Dorsolateral prefrontal cortex (tissue), 122 donors: ENCODE measurements at places on chromosomes 7 and 10.

GRCh38 chr10:15719899-15720634, at the start of gene ITGA8:
Gene ITGA8 (minus strand): TSS chr10:15719922. CDS start chr10:15719771, 151 bp downstream.
- no peak for DNase-seq

DNA sequence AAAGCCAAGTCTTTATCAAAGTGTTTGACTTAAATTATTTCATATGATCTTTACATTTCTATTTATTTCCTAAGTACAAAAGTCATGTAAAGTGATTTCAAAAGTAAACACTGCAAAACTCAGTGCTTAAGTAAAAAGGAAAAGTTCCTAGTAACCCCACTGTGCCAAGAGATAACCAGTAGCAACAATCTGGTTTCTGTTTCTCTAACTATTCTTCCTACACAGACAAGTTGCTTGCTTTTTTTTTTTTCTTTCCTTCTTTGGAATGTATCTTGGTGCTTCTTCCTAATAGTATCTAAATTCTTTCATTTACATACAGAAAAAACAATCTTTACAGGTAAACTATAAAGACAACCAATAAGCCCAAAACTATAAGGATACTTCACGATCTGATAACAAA, 3.1 kb downstream of the JCAD start:
- DNase-seq, result no peak

DNA sequence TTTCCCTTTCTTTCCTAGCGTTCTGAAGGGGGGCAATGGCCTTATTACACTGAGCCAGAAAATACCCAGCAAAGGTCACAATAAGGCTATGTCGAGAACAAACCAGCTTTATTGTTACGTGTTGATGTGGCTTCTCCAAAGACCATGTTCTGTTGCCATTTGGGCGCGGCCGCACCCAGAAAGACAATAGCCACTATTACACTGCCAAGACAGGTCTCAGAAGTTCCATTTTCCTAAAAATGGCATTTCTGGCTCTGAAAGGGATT, 77.8 kb downstream of the PROSER2 start:
- no peak for DNase-seq

- no peak for DNase-seq
These were observed 1187.8 kb downstream of the CNTNAP2 start for GRCh38 chr7:147304376-147304775.

DNA sequence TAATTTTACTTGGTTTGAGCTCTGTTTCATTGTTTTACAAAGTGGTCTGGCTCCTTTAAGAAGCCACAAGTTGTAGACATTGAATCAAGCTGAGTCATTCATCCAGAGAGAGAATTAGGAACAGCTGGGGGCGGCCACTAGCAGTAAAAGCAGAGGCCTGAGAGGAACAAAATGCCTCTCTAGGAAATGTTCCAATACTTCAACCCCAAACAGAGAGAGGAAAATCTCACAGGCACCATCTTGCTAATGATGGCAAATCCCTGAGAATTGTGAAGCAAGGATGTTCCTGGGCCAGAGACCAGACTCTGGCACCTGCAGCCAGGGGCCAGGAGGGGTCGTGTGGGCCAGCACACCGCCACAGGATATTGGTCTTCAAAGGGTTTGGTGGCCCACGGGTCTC, 26.5 kb upstream of the TRIL start:
- no peak for DNase-seq

GRCh38 chr10:70769121-70769520, 16.1 kb downstream of the TBATA start:
- DNase-seq, result no peak

GRCh38 chr10:98259606-98260315, 8.2 kb downstream of the LOXL4 start:
- DNase-seq, result no peak

GRCh38 chr10:129334266-129334665, 132.8 kb upstream of the MGMT start:
- DNase-seq, result no peak

DNA sequence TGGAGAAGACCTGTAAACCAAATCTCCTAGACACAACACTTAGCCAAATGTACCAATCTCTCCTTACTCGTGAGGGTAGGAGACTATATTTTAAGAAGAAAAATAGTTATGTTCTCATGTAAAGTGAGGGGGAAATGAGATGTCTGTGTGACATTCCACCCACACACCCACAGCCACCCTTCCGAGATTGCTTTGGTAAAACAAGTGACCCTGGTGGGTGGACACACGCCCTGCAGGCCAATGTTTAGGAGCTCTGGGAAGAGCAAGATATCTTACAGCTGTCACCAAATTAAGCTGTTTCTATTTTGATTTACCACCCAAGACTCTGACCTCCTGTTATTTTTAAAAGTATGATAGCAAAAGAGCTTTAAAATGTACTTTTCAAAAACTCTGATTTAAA, 147.2 kb upstream of the PFKP start:
- no peak for DNase-seq

DNA sequence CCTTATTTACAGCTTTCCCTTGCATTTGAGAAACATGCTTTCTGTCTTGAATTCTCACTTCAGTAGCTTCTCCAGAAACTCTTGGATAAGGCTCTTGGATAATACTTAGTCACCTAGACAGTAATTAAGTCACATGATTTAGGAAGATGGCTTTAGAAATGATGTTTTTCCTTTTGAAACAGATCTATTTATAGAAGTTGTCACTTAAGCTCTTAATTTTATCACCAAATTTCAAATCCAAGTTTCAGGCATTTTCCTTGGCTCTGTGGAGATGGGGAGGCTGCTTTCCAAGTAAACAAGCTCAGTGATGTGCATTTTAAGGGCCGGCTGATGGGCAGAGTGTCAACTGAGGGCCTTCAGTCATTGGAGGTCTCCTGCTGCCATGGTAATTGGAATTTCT, 130.3 kb downstream of the SRI start:
- no peak for DNase-seq

DNA sequence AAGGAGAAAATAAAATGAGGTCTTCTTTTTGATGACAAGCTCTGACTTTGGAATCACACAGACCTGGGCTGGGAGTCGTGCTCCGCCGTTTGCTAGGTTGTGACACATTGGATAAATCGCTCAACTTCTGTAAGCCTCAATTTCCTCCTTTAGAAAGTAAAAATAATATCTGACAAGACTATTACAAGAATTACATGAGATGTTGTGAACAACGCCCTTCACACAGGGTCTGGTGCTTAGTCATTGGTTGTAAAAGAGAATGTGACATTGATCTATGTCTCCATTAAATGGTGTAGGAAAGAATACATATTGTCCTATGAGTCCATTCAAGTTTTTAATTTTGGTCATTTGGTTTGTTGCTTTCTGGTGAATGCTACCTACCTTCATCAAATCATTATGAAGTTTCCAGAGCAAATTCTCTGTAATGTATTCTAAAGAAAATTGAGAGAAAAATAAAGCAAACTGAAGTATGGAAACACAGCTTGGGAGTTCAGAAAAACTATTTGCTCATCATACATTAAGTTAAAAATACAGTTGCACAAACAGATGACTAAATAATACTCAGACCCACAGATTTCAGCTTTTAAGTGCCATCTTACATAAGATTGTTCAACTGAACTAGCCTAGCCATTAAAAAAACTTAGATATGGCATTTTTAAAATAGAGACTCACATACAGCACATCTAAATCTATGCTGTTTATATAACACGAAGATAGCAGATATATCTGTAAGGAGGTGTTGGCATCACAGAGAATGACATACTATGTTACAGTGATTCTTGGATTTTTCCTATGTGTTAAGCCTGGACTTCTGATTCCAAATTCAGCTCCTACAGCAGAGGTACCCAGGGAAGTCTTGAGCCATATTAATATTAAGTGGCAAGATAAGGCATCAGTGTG, 12.3 kb upstream of the ADRB1 start:
- DNase-seq, result no peak

GRCh38 chr10:8054244-8054493, 319 bp upstream of the GATA3 start:
- DNase-seq, result peak; percentile 32

GRCh38 chr7:4737300-4737699, 38.1 kb upstream of the AP5Z1 start:
- DNase-seq, result no peak

- no peak for DNase-seq
These were observed 154.6 kb downstream of the EBF3 start for GRCh38 chr10:129809431-129809830.

DNA sequence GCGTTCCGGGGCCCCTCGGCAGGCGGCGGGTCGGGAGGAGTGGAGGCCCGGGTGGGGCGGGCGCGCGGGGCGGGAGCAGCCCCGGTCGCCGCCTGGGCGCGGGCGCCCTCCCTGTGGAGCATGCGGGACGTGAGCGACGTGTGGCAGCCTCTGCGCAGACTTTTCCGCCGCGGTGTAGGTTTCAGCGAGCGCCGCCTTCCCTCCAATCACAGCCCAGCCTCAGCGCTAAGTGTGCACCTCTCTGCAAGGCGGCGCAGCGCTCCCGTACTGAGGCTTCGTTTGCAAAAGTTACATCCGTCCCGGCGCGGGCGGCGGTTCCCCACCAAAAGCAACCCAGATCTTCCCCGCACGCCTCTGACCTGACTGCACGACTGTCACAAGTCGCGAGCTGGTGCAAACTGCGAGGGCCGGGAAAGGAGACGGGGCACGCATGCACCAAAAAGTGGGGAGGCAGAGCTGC, 1.2 kb upstream of the PFKFB3 start:
- DNase-seq, result peak; percentile 89

- no peak for DNase-seq
These were observed 95.4 kb upstream of the AFAP1L2 start for GRCh38 chr10:114499630-114500190.

GRCh38 chr7:107173191-107173590, 4.4 kb downstream of the HBP1 start:
- no peak for DNase-seq

- no peak for DNase-seq
These were observed 61.6 kb downstream of the NPSR1 start for GRCh38 chr7:34719636-34720035.

- DNase-seq, result no peak
These were observed 45.3 kb upstream of the ITGA8 start for GRCh38 chr10:15764892-15765454.

- DNase-seq, result no peak
These were observed 33.2 kb downstream of the CNNM2 start for GRCh38 chr10:102951316-102951715.

- no peak for DNase-seq
These were observed 24.4 kb downstream of the GSDME start for GRCh38 chr7:24732646-24733413.

GRCh38 chr10:26815500-26815899, 45.3 kb downstream of the ABI1 start:
- DNase-seq, result no peak

DNA sequence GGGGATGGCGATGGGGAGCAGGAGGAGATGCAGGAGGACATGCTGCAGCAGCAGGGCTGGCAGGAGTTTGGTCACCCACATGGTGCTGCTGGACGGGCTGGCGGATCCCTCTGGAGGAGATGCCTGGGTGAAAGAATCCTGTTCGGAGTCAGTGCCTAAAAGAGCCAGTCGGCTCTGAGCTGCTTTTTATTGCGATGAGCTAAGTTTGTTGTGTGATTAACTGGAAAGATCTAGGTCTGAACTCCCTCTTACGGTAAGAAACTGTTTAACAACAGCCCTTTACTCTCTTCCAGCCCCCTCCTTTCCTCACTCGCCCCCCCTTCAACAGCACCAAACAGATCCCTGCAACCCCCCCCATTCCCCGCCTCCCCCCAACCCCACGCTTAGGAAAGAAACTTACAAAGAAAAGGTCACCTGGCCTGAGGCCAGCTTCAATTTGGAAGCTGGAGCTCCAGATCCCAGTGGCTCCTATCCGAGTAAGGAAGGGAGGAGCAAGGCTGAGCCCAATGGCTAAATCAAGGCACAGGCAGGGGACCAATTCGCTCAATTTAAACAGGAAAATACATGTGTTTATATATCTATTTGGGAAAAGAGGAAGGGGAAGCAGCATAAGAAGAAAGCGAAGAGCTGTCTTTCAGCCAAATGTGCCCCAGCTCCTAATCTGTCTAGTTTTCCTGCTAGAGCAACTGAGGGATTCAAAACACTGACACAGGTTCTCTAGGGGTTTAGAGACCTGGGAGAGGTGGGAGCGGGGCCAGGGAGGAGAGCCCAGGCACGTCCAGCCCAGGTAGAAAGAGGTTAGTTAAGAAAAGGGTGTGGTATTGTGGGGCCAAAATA, at the start of gene HGF:
Gene HGF (minus strand): TSS at position 157 of the 837 bp plus-strand sequence. CDS start 76 bp downstream, at position 81.
- peak; percentile 60 for DNase-seq

- DNase-seq, result no peak
These were observed 145.1 kb downstream of the SLIT1 start for GRCh38 chr10:97040706-97041105.

- no peak for DNase-seq
These were observed 114.0 kb downstream of the TACC2 start for GRCh38 chr10:122102869-122103525.
